ENCODE measurements at places on chromosomes 3 and 15. TPM values are rescaled to one million over a fixed set of nuclear protein-coding genes. Genes with fewer than 3 reads are reported as not detected.

Gene AHSG
- total RNA-seq, result not detected

DNA sequence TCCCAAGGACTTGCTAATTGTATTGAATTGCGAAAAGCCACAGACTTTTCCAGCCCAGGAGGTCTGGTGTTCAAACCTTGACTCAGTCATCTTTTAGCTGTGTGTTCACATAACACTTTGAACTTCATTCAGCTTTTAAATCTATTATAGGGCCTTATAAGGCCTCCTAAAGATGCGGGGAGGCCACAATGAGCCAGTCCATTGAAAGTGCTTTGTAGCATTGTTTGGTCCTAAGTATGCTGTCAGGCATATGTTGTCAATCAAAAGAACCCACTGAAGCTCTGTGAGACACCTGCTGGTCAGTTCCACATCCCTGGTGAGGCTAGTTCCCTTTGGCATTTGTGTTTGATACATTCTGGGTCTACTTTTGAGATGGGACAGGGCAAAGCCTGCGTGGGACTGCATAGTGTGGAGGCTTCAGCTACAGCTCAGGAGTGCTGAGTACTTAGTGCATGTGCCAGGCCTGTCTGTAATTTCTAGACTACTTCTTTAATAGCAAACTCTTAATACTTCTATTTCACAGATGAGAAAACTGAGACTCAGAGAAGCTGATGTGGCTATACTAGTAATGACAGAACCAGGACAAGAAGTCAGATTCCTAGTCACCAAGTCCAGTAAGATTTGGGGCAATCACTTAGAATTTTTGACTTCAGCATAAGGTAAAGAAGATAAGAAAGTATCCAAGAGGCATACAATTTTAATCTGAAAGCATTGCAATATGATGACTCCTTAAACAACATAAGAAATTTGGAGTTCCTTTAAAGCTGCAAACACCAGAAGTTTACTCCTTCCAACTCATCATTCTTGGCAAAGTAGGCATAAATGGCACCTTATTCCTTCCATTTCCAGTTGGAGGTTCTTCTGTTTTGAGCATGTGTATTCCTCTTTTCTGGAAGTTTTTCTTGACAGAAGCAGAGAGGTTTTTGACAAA lies 213.0 kb downstream of the PDCD6IP start:
- no peak for ATAC-seq

- ATAC-seq, result no peak
Measured at GRCh38 chr15:67082007-67082536, 16.7 kb downstream of the SMAD3 start.

DNA sequence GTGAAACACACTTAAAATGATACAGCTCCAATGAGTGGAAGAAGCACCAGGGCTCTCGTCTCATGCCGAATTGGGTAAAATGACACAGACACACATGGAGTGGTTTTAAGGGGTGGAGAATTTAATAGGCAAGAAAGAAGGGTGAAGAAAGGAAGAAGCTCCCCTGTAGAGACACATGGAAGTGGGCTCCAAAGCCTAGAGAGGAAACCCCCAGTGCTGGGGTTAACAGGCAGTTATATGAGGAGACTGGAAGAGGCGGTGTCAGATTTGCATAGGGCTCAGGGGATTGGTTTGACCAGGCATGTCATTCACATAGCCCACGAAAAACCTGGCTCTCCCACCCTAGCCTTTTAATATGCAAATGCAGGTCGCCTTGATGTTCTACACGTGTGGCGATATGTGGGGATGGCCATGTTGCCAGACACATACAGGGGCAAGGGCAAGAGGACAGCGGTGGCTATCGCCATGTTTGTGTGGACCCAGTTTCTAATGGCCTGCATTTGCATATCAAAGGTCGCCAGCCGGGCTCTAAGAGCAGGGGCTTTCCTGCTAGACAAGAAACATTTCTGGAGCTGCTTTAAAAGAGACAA lies 1.9 kb upstream of the DPH6 start:
- no peak for ATAC-seq

DNA sequence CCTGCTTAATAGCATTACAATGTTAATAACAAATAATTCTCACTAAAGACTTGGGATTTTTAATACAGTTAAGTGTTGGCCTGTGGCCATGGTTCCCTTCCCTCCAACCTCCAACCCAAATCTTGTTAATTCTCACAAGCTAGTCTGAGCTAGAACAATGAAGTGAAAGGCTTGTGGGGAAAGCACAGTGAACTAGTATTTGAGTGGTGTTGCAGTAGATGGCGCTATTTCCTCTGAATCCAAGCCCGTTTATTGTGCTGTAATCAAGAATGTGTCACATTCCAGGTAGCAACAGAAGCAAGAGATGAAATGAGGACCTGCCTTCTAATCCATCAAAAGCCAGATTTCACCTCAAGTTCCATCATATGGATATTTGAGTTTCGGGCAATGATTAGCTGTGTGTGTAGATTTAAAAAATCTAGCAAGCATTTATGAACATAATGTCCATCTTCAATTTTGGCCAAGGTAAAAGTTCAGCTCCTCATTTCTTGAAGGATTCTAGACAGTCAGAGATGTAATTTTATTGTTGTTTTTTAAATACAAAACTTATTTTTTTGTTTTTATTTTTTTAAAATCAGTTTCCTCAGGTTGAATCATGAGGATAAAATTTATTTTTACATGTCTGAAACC lies 160.7 kb downstream of the SQOR start:
- peak; percentile 66 for ATAC-seq

DNA sequence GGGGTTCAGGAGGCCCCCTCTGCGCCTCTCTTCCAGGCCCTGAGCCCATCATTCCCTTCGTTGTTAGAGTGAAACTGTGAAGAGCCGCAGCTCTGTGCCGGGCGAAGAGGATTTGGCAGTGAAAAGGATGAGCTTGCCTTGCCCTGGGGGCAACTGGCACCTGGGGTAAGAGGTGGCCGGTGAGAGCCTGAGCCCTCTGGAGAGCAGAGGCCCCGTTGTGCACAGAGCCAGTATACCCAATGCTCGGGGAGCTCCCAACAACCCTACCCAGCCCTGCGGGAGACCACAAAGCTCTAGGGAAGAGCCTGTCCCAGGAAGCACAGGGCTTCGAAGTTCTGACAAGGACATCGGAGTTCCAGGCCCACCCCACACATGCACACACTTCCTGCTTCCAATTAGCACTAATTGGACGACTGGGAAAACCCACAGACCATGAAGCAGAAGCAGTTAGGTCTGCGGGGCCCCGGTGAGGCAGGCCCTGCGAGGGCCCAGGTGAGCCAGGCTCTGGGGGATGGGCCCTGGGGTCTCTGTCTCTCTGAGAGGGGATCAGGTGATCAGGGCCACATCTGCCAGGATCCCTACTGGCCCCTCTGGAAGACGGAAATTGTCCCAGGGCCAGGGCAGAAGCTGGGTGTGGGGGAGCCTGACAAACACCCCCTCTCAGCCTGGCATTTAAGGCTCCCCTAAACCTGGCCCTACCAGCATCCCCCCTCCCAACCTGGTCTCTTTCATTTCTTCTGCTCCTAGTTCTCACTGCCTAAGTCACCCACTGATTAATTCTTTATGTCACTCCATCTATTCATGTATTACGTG lies 27.9 kb upstream of the SFMBT1 start:
- peak; percentile 2 for ATAC-seq

DNA sequence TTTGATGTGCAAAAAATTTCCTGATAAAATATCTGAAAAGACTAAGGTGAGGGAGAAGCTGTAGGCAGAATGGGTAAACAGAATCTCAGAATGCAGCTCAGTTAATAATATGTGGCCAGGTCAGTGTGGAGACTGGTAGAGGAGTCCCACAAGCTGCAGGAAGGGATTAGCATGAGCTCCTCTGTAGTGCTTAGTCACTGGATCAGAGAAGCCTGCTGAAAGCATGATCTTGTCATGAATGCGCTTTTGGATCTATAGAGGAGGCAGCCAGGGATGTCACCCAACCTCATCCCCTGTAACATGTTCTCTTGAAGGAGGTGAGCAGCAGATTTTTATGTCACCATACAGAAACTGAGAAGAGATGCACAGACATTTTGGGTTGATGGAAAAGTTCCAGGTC lies 1035.3 kb upstream of the GBE1 start:
- ATAC-seq, result peak; percentile 29

- no peak for ATAC-seq
Measured at GRCh38 chr3:175619369-175619768, 760.2 kb downstream of the NAALADL2 start.
